ENCODE measurements at places on chromosomes 2 and 18.

DNA sequence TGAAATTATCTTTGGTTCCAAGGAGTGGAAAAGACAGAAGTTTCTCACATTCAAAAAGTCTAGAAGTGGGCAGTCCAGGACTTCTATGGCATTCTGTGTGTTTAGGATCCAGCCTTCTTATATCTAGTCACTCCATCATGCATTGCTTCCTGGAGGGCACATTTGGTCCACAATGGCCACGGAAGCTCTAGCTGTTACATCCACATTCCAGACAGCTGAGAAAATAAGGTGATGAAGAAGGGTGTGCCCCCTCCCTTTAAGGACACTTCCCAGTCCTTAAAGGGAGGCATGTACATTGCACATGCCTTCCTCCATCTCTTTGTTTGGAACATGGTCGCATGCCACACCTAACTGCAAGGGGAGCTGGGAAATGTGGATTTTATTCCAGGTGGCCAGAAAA, 59.9 kb upstream of the BZW1 start:
- DNase-seq: no peak

- DNase-seq: no peak
Observed at GRCh38 chr2:209147981-209148380, 275.9 kb upstream of the MAP2 start.

GRCh38 chr18:13580351-13580750, 146.0 kb downstream of the FAM210A start:
- DNase-seq: no peak

- no peak for DNase-seq
Observed at GRCh38 chr2:98663511-98664090, 55.2 kb downstream of the UNC50 start.

GRCh38 chr2:113150258-113150601, 22.8 kb downstream of the IL1RN start:
- DNase-seq: no peak

DNA sequence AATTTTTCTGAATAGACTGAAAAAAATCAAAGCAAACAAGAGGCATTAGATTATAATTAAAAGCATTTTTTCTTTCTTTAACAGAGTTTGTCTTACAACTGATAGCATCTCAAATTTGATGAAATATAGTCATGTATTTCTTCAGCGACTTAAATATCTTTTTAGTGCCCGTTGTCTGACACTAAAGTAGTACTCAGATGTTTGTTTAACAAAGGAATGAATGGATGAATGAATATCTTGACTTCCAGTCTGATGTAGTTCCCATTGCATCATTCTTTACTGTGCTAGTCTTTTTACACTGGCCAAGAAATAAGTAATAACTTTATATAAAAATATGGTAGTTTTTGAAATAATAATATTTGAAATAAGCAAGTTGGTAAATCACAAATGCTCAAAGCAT, 111.1 kb downstream of the TTC27 start:
- DNase-seq: no peak

DNA sequence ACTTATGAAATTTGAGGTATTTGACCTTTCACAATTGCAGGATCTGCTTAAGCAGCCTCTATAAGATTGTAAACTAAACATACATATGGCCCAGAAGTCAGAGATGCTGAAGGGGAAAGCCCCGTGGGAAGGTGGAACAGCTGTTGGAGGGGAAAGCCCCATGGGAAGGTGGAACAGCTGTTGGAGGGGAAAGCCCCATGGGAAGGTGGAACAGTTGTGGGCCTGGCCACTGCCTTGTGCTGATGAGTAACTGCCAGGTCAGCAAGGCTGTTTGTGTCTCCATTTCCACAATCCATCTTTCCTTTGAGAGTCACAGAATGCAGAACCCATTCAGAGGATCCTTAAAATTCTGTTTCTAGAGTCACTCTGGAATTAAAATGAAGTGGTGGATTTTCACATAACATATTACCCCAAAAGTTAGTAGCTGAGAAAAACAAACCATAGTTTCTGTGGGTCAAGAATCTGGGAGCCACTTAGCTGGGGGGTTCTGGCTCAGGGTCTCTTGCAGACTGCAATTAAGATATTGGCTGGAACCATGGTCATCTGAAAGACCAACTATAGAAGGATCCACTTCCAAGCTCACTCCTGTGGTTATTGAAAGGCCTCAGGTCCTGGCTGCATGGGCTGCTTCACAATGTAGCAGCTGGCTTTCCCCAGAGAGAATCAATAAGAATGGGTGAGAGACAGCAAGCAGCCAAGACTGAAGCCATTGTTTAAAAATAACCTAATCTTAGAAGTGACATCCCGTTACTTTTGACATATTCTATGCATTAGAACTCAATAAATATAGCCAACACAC, 86.6 kb upstream of the CAVIN2 start:
- no peak for DNase-seq

All from Calu3 (cell line).